ENCODE measurements at places on chromosomes 13 and 19. TPM values are rescaled to one million over a fixed set of nuclear protein-coding genes. Genes with fewer than 3 reads are reported as not detected.

EDNRB gene
- total RNA-seq, result not detected

C19orf18 gene
- 0.21 TPM for total RNA-seq

PBX4 gene
- total RNA-seq, result 23.4 TPM

KRTDAP gene
- total RNA-seq, result not detected

GPR42 gene
- total RNA-seq, result 0.18 TPM

BEST2 gene
- 0.11 TPM for total RNA-seq

KLK3 gene
- not detected for total RNA-seq

ATP4B gene
- not detected for total RNA-seq
